ENCODE measurements at places on chromosomes 5 and 9.

DNA sequence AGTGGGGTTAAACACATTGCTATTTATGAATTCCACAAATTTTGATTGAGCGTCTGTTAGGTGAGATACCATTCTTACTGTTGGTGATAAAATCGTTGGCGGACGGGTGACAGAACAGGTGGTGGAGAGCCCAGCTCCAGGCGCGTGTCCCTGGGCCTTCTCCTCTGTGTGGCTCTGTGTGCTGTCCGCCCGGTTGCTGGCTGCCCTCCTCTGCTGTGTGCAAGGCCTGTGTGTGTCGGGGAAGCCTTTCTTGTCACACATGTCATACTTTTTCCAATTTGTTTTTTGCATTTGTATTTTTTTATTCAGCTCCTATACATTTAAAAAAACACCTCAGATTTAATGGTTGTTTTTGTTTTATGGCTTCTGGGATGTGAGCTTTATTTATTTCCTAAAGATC lies 33.9 kb downstream of the TENT4A start:
- no peak for DNase-seq

GRCh38 chr5:43034591-43034968 lies 5.5 kb downstream of the ANXA2R start:
- no peak for DNase-seq

DNA sequence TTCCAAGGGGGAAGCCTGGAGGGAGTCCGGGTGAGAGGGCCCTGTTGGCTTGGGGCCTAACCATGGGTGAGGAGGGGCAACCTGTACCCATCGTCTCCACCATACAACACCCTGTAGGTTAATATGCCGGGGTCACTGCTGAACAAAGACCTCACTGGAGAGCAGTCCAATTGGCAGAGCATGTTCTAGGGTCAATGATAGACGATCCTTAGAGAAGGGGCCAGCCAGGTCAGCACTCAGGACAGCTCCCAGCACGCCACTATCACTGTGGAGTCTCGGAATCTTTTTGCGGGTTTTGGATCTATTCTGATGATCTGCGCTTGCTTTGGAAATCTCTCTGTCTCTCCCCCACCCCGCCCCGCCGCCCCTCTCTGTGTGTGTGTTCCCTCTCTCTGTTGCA lies 218.4 kb upstream of the MVB12B start:
- DNase-seq: no peak

DNA sequence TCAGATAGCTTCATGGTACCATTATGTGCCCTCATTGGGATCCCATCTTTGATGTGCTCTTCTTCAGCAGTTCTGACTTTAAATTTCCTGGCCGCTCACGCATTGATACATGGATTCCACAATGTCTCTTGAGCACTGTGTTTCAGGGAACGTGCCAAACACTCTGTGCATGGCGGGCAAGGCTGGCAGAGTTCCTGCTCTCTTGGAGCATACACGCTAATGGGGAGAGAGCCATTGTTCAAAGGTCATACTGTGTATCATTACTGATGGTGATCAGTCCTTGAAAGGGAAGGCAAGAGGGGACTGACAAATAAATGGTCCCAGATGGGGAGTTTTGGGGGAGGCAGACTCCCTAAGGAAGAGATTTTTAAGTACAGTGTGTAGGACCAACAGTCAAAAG lies 52.3 kb downstream of the AMBP start:
- DNase-seq: no peak

- no peak for DNase-seq
Measured at GRCh38 chr5:128491291-128491690, 46.8 kb downstream of the FBN2 start.

GRCh38 chr5:126811515-126812198 lies 34.7 kb downstream of the LMNB1 start:
- peak; percentile 70 for DNase-seq

- no peak for DNase-seq
Measured at GRCh38 chr9:73006986-73007385, 54.1 kb upstream of the ALDH1A1 start.

- no peak for DNase-seq
Measured at GRCh38 chr9:130633336-130634190, 30.8 kb upstream of the PRDM12 start.

- DNase-seq: no peak
Measured at GRCh38 chr9:33943389-33943788, 105.3 kb downstream of the UBAP2 start.

DNA sequence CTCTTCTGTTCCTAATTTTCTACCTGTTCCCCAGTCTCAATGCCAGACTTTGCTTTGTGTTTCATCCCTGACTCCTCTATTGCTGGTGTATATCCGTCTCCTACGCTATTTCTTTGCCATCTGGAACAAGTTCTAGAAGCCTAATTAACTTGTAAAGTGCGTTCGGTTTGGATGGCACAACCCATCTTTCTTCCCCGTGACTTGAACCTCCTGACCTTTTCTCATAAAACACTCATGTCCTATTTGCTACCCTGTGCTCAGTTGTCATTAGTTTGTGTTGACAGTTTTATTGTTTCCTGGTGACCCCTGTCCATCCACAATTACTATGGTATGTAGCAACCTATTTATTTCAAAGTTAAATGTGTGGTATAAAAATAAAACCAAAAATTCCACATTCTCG lies 323.5 kb downstream of the TLE4 start:
- DNase-seq: no peak

GRCh38 chr9:124478354-124478753 lies 28.1 kb downstream of the ADGRD2 start:
- DNase-seq: no peak

DNA sequence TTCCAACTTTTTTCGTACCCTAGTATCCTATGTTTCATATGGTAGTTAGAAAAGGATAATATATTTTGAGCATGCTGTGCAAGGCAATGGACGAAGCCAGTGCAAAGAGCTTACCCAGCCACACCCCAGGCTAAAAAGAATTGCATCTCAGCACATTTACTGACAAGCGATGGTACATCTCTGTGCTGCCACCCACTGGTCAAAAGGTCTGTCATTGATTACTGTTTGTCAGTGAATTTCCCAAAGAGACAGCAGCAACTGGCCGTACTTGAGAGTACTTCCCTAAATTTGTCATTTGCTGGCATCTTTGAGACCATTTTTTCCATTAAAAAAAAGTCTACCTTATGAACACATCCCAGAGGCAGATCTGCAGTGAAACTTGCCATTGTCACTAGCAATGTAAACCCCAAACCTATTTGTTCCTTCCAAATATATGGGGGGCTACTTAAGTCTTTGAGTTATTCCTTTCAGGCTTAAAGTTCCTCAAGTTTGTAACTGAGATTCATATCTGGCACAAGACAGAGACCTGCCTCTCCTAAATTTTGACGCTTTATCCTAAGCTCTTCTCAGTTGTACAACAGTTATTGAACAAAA lies 184.3 kb downstream of the CTNND2 start:
- peak; percentile 1 for DNase-seq

DNA sequence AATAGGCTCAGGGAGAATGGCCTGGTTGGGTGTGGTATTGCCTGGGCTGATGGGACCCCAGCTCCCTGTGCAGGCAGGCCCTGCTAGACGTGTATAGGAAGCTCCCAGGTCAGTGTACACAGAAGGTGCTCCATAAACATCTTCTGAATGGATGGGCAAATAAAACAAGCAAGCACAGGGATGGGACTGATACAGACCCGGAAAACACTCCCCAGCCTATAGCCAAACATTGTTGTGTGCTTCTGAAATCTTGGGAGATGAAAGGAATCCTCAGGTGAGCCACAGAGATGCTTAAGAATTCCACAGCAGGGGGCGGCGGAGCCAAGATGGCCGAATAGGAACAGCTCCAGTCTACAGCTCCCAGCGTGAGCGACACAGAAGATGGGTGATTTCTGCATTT lies 151.8 kb downstream of the ENTREP1 start:
- no peak for DNase-seq

GRCh38 chr5:1323803-1324173 lies 21.1 kb downstream of the CLPTM1L start:
- DNase-seq: no peak

GRCh38 chr9:136019681-136020060 lies 58.5 kb upstream of the UBAC1 start:
- no peak for DNase-seq

- no peak for DNase-seq
Measured at GRCh38 chr5:14204011-14204670, 61.0 kb downstream of the TRIO start.

GRCh38 chr5:141701360-141702119 lies 19.5 kb upstream of the ARAP3 start:
- DNase-seq: no peak

- no peak for DNase-seq
Measured at GRCh38 chr5:58407042-58407719, 52.7 kb downstream of the PLK2 start.

- no peak for DNase-seq
Measured at GRCh38 chr5:58107704-58108103, 352.2 kb downstream of the PLK2 start.
